NCI-H510A (cell line): ENCODE measurements at places on chromosomes 7 and 10.

GRCh38 chr7:18177129-18177814, 149.6 kb upstream of the PRPS1L1 start:
- no peak for DNase-seq

- DNase-seq = no peak
Observed at GRCh38 chr7:54581511-54581910, 39.3 kb downstream of the VSTM2A start.

GRCh38 chr7:33922820-33923219, 17.5 kb downstream of the BMPER start:
- no peak for DNase-seq

GRCh38 chr7:54663186-54663585, 95.8 kb downstream of the SEC61G start:
- no peak for DNase-seq

GRCh38 chr10:35433851-35434426, 97.6 kb downstream of the CCNY start:
- no peak for DNase-seq

DNA sequence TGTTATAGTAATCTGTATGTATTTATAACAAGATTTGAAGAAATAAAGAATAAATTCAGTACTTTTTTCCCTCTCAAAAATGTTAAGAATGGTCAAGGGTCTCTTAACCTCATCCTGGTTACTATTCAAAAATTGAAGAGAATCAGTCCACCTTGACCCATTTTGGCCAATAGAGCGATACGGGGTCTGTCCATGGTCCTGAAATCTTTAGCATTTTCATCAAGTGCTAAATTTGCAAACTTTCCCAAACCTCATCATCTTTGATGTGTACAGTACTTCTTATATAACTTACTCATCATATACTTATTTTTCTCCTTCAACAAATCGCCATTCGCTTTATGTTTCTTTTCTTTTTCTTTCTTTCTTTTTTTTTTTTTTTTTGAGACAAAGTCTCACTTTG, 23.6 kb downstream of the TMEM178B start:
- no peak for DNase-seq

GRCh38 chr7:98303176-98303865, 21.8 kb downstream of the BRI3 start:
- no peak for DNase-seq

- no peak for DNase-seq
Observed at GRCh38 chr10:60305380-60305892, 84.2 kb downstream of the ANK3 start.

DNA sequence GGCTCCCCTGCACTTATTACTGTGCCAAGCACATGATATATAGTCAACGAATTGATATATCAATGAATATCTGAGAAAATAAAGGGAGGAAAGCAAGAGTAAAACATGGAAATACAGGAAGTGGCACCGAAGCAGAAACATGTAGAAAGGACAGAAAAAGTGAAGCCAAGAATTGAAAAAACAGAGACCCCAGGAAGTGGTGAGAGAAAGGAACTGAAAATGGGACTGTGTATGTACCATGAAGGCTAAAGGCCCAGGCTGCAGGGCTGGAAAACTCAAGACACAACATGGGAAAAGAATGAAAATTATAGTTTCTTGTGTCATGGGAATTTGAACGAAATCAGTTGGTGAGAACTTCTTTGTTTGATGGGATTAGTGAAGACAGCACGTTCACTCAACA, 60.6 kb downstream of the MAP3K8 start:
- no peak for DNase-seq

DNA sequence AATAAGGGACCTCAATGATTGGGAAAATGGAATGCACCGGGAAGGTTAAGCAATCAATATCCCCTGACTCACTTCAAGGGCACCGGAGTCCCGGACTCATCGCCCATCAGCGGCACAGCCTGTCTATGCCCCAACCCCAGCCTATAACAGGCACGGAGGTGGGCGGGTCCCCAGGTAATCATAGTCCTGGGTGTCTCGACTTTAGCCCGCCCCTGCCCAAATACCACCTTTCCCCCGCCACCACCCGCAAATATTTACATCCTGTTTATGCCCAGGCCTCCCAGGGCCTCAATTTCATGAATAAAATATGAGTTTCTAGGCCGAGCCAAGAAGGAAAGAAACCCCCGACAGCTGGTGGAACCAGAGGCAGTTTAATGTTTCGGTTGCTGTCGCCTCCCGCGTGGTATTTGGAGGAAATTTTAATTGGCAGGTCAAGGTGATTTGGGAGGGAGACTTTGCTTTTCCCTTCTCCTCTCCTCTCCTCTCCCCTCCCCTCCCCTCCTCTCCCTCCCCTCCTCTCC, 15.6 kb upstream of the RFC2 start:
- DNase-seq = peak; percentile 84

DNA sequence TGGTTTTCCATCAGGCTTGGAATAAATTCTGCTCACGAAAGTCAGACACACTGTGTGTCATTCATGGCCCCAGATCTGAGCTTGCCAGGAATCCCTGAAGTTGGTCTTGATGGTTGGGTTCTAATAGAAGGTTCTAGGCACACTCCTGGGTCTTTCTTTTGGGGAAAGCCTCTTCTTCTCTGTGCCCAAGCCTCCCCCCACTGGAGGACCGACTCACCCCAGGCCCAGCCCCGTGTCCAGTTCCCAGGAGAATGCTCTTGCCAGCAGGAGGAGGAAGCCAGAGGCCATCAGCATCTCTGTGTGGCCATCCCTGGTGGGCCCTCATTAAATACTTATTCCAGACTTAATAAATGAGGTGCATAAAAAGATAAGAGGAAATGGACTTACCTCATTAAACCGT, 548.0 kb downstream of the TCERG1L start:
- no peak for DNase-seq

DNA sequence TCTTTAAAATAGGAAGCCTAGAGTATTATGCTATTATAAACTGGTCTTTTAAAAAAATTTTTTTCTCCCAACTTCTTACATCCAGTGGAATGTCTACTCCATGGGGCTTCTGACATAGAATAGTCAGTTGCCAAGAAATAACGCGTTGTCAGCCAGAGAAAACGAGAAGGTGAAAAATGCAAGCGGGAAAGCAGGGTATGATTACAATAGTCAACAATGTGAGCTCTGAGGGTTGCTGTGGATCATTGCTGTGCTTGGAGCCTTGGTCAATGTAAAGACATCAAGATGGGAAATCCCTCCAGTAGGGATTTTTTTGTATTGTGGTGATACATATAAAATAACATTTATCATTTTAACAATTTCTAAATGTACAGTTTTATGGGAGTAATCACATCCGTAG, 27.6 kb upstream of the PLPP4 start:
- no peak for DNase-seq

DNA sequence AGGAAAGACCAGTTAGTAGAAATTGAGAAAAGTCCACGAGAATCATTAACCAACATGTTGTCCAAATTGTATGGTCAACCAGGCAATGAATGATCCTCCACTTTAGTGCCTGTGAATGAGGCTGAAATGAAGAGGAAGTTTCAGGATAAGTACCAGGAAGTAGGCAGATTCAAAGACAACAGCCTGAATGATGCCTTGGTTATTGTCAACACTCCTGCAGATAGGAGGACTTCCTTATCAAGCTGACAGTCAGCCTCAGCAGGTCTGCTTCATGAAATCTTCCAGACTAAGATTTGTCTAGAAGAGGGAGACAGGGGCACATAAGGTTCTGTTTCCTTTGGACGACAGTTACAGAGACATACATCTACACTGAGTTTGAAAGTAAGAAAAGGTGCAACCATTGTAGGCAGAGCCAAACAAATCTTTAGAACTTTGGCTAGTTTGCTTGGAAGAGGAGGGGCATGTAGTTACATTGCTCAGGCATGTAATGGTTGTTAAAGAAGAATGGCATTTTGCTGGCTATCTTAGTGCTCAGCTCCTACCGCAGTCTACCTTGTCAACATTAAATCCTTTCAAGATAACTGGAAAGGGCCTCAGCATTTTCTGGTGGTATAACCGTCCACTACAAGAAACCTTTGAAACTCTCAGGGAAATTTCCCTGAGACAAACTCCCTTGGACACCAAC, 81.4 kb downstream of the ABI1 start:
- no peak for DNase-seq

GRCh38 chr7:101650579-101651081, 21.5 kb upstream of the MYL10 start:
- no peak for DNase-seq

- DNase-seq = no peak
Observed at GRCh38 chr7:138962561-138963270, 18.5 kb downstream of the KIAA1549 start.

DNA sequence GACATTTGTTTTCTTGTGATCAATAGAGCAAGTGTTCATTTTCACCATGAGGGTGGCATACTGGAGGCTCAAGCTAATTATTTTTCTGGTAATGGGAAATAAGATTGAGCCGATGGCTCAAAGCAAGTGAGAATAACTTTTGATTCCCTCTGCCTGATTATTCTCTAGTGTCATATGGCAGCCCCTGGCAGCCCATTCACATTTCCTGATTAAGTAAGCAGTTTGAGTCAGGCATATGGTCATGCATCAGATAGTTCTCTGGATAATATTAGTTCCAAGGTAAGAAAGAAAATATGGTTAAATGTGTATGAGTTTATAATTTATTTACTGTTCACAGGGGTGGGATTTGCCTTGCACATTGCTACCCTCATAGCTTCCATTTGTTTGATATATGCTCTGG, 109.2 kb downstream of the DYNC1I1 start:
- DNase-seq = no peak

- no peak for DNase-seq
Observed at GRCh38 chr7:18873734-18874336, 243.6 kb downstream of the TWIST1 start.

GRCh38 chr7:50838675-50839377, 56.1 kb upstream of the GRB10 start:
- DNase-seq = no peak

GRCh38 chr7:116258734-116259133, 48.4 kb downstream of the TES start:
- no peak for DNase-seq

DNA sequence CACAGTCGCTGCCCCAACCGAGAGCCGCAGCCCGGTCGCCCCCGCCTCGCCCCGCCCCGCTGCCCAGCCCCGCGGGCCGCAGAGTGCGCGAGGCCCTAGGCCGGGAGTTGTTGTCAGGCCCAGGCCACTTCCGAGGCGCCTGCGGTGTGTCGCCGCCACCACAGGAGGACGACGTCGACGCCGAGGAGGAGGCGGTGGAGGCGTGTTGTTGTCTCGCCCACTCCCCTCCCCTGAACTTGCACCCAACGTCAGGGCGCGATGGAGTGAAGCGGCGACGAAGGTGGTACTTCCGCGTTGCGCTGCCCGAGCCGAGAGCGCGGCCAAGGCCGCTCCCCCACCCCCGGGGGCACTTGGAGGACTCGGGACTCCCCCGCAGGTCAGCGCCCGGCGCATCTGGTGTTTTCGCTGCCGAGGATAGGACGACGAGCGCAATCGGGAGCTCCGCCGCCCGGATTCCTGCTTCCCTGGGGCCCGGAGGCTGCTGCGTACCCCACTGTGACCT, at the start of gene CDK13:
CDK13 (plus strand) TSS at position 286 of the 502 bp plus-strand sequence. CDS start 386 bp downstream, outside the sequence.
- peak; percentile 76 for DNase-seq

GRCh38 chr7:40432046-40432445, 297.2 kb downstream of the SUGCT start:
- no peak for DNase-seq

DNA sequence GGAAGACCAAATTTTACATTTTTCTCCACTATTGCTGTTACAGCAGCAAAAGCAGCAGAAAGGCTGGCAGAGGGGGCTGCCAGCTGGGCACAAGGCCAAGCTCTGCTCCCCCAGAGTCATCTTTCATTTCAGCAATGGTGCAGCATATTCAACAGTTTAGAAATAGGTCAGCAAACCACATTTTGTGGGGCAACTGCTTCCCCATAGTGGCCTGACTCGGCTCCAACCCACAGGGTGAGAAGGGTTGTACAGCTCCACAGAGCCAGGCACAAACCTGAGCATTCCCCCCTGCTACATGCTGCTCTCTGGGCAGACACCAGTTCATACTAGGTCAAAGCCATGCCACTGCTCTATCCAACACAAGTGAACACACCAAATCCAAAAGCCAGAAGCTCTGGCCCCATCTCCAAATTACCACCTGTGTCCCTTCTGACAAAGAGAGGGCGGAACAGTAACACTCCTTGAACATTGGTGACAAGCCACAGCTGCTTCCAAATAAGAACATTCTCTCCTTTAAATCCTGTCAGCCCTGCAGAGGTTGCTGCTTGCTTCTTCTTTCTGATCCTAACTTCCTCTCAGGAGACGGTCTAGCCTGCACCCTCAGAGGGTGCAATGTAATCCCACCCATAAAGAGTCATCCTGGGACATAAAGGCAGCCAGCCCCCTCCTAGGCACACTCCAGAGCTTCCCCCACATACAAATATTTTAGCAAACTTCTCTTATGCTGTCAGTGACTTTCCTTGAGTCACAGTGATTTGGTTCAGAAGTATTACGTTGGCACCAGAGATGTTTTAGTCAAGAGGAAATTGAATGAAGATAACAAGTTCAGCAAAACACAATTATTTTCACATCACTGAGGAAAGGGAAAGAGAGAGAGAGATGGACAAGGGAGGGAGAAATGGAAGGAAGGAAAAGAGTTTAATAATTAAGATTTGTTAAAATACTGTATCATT, 39.0 kb upstream of the SLIT1 start:
- no peak for DNase-seq

- no peak for DNase-seq
Observed at GRCh38 chr7:100835903-100836811, 8.8 kb upstream of the EPHB4 start.

DNA sequence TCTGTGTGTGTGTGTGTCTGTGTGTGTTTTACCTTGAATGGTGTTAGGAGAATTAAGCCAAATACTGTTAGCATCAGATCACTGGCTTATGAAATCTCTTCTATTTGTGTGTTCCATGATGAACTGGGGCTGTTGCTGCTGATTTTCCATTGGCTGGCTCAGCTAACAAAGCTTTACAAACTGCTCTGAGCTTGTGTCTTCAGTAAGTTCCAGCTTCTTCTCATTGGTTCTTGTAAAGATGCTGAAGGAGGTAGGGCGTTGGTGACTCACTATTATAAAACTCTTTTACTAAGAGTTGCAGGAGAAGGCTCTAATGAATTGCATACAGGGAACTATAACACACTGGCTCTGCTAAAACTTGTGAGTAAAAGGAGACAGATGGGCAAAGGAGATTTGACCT, 136.4 kb upstream of the PRKCQ start:
- no peak for DNase-seq

- no peak for DNase-seq
Observed at GRCh38 chr10:60124536-60124935, 218.2 kb upstream of the CCDC6 start.

DNA sequence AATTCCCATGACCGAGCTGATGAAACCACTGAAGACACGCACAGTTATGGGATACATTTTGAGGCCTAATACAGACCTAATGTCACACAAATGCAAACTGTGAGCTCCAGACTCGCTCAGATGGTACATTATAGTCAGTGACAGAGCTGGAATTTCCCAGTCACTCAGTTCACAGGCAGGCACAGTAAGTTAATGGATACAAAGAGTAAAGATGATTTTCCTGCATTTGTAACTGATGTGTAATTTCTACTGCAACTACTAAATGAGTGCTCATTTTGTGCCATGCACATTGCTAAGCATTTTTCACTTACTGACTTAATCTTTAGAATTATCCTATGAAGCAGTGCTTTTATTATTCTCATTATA, 56.5 kb downstream of the ENO4 start:
- no peak for DNase-seq

- DNase-seq = no peak
Observed at GRCh38 chr10:128803790-128804189, 663.3 kb upstream of the MGMT start.
